ENCODE measurements at places on chromosomes 12 and 14. TPM values are rescaled to one million over a fixed set of nuclear protein-coding genes. Genes with fewer than 3 reads are reported as not detected.

PRKAB1 gene
- 64.4 TPM for polyA plus RNA-seq

NRL gene
- polyA plus RNA-seq = 4.9 TPM

LHX5 gene
- not detected for polyA plus RNA-seq

PARPBP gene
- 2.3 TPM for polyA plus RNA-seq

A2ML1 gene
- polyA plus RNA-seq = not detected

OR6C68 gene
- polyA plus RNA-seq = not detected

TMPRSS12 gene
- not detected for polyA plus RNA-seq

CLEC7A gene
- 0.60 TPM for polyA plus RNA-seq

PTCSC3 gene
- polyA plus RNA-seq = not detected

PTHLH gene
- not detected for polyA plus RNA-seq

ERP27 gene
- polyA plus RNA-seq = 2.4 TPM

- no peak for DNase-seq
Measured at GRCh38 chr14:96631621-96632362, 129.6 kb downstream of the PAPOLA start.

DNA sequence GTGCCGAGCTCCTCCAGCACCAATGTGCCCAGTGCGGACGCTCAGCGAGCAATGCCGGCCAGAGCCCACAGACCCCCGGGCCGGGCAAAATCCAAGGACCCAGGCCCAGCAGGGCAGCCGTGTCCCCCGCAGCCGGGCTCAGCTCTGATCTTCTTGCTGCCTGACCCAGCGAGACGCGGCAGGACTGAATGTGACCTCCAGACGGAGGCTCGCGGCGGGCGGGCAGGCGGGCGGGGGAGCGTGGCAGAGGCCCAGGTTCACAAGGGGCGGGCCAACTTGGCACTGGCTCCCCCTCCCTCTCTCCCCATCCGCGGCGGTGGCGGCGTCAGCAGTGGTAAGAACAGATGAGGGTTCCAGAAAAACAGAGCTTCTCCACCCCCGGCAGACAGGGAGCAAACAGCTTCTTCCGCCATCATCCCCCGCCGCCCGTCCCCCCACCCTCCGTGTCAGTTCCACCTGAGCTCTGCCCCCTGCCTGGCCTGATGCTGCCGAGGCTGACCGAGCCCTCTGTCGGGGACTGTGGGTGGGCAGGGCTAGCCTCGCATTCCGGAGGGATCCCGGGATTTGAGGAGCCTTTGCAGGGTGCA lies 94.3 kb downstream of the RFLNA start:
- DNase-seq = peak; percentile 49

DNA sequence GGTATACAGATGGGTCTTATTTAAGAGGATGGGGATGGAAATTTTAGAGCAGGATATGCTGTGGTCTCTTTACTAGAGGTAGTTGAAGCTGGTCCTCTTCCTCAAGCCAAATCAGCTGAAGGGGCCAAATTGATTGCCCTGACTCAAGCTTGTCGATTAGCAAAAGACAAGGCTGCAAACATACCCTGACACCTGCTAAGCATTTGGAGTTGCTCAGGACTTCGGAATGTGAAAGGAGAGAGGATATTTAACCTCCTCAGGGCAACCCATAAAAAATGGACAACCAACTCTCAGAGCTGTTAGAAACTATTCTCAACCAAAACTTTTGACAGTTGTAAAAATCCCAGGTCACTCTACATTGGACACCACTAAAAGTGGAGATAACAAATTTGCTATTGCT lies 15.6 kb downstream of the PTGDR start:
- DNase-seq = no peak

GRCh38 chr14:91918186-91918883 lies 29.2 kb downstream of the FBLN5 start:
- no peak for DNase-seq

GRCh38 chr12:64609536-64610078 lies 688 bp upstream of the RASSF3 start:
- DNase-seq = peak; percentile 20

- DNase-seq = no peak
Measured at GRCh38 chr14:61418746-61419145, 97.4 kb downstream of the PRKCH start.

DNA sequence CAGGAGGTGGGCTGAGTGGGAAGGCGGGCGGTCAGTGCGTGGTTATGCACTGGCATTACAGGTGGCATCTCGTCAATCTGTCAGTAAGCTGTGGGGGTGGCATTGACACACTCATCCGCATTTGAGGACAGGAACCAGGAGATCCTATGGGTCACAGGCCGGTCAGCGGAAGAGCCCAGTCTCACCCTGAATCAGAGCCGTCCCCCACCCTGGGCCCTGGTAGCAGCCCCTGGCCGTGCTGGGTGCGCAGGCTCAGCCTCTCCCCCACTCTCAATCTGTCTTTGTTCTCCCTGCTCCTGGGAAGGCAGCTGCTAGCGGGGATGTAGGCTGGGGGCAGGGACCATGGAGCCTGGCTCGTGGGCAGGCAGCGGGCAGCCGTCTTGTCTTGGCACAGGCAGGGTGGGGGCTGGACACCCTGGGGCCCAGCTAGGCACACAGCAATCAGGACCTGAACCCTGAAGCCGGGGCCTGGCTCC lies 5.1 kb downstream of the INF2 start:
- DNase-seq = no peak

DNA sequence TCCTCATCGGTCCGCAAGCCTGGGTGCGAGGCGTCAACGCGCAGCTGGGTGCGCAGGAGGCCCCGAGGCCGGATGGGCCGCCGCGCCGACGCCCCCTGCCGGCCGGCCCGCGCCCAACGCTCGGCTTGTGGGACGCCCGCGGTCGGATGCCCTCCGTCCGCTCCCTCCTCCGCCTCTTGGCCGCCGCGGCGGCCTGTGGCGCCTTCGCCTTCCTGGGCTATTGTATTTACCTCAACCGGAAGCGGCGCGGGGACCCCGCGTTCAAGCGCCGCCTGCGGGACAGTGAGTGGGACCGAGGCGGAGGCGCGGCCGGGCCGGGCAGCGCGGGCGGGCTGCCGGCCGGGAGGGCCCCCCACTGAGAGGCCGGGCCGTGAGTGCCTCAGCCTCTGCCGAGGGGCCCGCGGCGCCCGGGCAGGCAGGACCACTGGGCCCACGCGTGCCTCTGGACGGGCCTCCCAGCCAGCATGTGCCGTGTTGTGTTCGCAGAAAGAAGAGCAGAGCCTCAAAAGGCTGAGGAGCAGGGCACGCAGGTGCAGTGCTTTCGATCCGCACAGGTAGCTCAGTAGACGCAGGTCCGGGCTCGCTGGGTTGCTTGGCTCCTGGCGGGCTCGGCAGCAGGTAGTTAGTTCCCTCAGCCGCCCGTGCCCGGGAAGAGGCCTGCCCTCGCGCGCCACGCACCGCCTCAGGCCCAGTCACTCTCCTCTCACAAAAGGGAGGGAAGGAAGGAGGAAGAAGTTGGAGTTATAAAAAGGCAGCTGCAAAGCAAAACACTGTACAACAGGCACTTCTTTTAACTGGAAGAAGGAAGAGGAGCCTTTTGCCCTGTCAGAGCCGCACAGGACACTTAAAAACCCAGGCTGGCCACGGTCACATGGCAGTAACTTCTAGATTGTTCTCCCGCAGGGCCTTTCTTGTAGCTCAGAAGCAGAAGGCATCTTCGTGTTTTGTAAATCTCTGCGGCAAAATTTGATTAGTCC lies at the start of gene TOMM20L:
Gene TOMM20L, plus strand, starts transcription at position 119 of the 977 bp plus-strand sequence. Its CDS starts 28 bp downstream, at position 147.
- DNase-seq = peak; percentile 78

DNA sequence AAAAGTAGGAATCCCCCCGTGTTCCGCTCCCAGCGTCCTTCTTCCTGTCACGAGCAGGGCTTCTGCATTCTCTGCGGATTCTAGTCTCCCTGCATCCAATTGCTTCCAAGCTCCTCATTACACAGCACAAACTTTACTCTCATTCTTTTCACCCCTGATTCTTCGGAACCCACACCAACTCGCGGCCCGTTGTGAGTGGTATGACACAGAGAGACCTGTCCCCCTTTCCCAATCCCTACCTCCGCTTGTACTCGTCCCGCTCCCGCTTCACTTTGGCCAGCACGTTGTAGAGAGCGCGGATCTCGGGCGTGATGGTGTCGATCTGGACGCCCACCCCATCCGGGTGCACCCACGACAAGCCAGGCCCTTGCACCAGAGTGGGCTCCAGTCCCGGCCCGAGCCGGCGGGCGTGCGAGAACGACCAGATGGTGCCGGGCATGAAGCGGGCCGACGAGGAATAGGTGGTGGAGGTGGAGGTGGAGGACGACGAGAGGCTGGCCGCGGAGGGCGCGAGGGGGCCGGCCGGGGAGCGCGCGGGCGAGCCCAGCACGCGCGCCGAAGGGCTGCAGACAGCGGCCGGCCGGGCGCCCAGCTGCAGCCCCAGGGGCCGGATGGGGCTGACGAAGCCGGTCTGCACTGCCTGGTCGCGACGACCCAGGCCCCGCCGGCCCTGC lies 687 bp downstream of the IFFO1 start:
- DNase-seq = no peak

GRCh38 chr12:110637869-110638441 lies 24.0 kb downstream of the TCTN1 start:
- DNase-seq = no peak

GRCh38 chr12:1445807-1446206 lies 148.6 kb downstream of the FBXL14 start:
- DNase-seq = no peak

DNA sequence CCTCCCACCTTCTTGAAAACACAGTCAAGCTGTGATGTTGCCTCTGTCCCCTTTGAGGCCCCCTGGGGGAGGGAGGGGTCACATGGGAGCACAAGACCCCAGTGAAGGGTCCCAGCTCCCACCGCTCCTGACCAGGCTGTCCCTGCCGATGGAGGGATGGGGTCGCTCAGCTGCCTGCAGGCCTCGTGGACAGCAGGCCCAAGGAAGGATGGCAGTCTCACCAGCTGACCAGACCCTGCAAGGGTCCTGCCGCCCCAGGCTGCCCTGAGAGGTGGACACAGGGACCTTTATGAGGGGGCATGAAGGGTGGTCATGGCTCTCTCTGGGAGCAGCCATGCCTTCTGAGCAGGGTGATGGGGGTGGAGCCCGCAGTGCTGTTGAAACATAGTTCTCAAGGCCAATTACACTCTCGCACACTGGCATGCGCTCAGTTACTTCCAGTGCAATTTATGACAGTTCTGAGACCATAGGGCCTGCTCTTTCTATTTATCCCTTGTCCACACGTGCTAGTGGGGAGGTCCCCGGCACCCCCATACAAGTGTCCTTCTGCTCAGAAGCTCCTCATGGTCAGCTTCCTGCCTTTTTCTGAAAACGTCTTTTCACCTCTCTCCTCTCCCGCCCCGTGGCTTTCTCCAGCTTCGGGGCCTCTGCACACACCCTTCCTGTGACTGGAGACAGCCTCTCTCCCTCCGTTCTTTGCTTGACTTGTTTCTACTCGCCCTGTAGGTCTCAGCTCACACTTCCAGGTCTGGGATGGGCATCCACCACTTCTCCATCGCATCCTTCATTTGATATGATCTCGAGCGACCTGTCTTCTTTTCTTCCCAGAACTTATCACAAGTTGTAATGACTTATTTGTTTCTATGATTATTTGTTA lies 313.1 kb downstream of the ADGRD1 start:
- no peak for DNase-seq

GRCh38 chr12:39990122-39991101 lies 115.5 kb downstream of the SLC2A13 start:
- peak; percentile 38 for DNase-seq

DNA sequence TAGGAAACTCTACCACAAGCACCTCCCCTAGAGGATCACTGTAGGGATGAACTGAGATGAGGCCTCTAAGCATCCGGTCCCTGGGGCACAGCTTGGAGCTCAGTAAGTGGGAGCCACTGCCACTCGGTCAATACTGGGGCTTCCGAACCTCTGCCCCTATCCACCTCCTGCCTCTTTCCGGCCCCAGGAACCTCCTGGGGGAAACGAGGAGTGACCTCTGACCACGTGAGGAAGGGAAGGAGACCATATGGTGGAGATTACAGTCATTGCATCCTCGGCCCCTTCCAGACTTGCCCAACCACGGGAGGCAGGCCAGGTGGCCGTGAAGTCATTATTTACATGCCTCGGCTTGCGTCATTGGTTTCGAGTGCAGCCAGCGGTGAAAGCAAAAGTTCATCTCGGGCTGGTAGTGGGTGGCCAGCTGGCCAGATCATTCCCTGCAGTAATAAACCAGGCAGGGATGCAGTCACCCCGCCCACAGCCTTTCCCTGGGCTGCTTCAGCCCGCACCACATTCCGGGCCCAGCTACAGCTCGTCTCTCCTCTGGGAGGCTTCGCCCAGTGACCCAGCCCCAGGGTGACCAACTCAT lies 65.4 kb downstream of the C14orf132 start:
- DNase-seq = no peak

GRCh38 chr12:57173089-57173488 lies 25.7 kb upstream of the LRP1-AS start:
- no peak for DNase-seq

GRCh38 chr14:95811813-95812212 lies 64.8 kb upstream of the TUNAR start:
- DNase-seq = no peak

DNA sequence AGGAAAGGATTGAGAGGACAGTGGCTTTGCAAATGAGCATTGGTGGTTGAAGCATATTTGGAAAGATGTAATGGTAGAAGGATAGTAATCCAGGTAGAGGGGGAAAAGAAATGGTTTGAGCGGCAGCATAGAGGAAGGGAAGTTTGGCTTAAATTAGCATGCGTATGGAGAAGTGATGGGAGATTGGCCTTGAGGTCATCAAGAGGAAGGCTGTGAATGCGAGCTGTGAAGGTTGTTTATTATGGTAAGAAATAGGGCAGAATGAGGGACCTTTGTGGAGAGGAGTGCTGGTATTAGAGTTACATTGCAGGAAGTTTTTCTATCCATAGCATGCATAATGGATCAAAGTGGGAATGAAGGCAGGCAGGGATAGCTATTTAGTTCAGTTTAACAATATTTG lies 162.1 kb downstream of the TMTC2 start:
- no peak for DNase-seq

DNA sequence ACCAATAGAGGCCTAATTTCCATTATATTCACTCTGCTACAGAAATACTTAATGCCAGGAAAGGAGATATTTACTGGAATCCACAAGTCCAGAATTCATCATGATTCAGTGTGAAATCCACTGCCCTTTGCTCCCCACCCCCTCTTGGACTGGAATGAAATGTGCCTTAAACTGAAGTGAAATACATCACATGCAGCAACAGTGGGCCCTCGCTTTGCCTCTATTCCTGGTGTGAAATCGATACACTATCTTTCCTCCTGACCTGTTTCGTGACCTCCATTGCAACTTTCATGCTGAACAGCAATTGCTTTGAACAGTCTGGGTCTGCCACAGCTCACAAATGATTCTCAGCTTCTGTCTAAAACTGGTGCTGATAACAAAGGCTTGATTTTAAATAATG lies 100.6 kb downstream of the NPAS3 start:
- DNase-seq = no peak

DNA sequence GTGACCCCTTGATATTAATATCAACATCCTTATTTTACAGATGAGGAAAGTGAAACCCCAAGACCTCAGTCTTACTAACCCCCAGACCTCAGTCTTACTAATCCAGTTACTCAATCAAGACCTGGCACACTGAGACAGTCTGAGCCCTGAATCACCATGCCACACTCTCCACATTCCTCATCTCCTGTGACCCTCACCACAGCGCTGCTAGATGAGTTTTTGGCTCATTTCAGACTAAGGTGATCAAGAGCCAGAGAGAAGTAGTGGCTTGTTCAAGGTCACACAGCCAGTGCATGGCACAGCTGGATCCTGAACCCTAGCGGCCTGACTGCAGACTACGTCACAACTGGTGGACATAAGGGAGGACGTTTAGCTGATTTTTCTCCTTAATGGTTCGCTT lies 579.2 kb downstream of the BCL11B start:
- DNase-seq = no peak

- no peak for DNase-seq
Measured at GRCh38 chr12:123105211-123105826, 45.6 kb downstream of the PITPNM2 start.
